ENCODE measurements at places on chromosomes 1 and 21. TPM values are rescaled to one million over a fixed set of nuclear protein-coding genes. Genes with fewer than 3 reads are reported as not detected.
A peak's percentile ranks its signal among the peaks of the same experiment; 100 is the strongest.

GRCh38 chr21:29423099-29423870 lies 124.6 kb downstream of the BACH1 start:
- H3K4me1 ChIP-seq, result no peaks in the 10 kb centered on the region
- H3K27me3 ChIP-seq, result no peaks in the 10 kb centered on the region
- no peak for DNase-seq
- no peak overlapping the region for H3K27ac ChIP-seq

DNA sequence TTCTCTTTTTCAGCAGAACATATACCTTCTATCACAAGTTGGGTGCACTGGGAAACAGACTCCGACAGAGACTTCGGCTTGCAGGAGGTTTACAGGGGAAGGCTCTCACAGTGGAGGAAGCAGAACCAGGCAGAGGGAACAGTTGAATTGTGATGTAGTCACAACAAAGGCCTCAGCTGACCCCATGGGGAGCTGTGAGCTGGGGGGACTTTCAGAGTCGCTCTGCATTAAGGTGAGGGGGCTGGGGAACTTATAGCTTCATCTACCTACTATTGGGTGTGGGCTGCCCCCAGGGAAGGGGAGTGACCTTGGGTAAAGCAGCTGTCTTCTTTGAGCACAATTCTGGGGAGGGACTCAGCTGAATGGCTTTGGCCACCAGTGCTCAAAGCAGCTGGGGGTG lies 94.9 kb upstream of the POU3F1 start:
- no peaks in the 10 kb centered on the region for H3K36me3 ChIP-seq
- no peaks in the 10 kb centered on the region for H3K4me1 ChIP-seq
- no peak for DNase-seq
- H3K27ac ChIP-seq, result no peak overlapping the region
- H3K27me3 ChIP-seq, result peaks cover 56% of the 10 kb centered on the region
- no peak overlapping the region for H3K4me3 ChIP-seq

DNA sequence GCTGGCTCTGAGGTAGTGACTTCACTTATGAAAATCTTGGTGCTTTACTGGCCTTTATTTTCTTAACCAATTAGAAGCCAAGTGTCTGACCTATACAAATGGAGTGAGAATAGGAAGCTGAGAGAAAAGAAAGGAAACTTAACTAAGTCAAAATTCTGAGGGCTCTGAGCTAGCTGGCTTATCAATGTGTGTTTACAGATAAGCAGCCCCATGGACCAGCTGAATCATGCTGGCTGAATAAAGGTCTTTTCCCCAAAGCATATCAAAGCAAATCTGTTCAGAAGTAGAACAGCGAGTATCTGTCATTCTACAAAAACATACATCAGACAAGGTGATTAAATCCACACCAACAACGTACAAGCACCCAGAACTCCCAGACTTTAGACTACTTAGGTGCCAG lies 117.2 kb downstream of the BRINP2 start:
- no peak overlapping the region for H3K27ac ChIP-seq
- no peaks in the 10 kb centered on the region for H3K4me1 ChIP-seq
- no peaks in the 10 kb centered on the region for H3K36me3 ChIP-seq
- no peak for DNase-seq

GRCh38 chr1:39501666-39502065 lies 10.2 kb downstream of the BMP8A start:
- H3K4me1 ChIP-seq, result no peaks in the 10 kb centered on the region
- H3K4me3 ChIP-seq, result no peak overlapping the region
- H3K27me3 ChIP-seq, result peaks cover 10% of the 10 kb centered on the region
- H3K36me3 ChIP-seq, result no peaks in the 10 kb centered on the region

DNA sequence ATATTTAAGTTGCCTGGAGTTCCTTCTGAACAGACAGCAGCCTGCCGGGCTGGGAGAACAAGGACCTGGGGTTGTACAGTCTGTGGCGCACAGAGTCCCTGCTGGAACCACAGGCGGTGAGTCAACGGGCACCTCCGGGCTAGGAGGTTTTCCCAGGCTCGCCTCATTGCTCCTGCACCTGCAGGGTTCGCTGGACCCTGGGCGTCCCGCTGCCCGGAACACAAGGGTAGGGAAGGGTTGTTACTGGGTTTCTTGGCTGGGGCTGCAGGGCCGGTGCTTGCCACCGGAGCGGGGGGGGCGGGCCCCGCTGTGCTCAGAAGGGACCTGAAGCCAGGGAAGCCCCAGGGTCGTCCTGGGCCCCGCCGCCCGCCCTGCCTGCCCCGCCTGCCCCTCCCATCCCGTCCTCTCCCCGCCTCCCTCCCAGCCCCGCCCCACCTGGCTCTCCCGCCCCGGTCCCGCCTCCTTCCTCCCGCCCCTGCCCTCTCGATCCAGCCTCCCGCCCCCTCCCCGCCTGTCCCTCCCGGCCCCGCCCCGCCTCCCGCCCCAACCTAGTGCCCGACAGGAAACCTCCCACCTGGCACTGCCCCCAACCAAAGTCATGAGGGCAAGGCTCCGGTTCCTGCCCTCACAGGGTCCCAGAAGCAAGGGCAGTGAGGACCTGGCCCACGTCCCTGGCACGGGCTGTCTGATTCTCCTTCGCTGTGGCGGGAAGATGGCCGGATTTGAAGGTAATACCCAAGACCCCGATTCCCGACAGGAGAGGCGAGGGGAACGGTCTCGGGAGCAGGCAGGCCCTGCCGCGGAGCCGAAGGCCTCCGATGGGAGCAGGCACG lies 6.8 kb downstream of the JMJD4 start:
- DNase-seq, result peak; percentile 80
- peak overlapping the region; percentile 87 for H3K4me3 ChIP-seq
- peaks cover 8% of the 10 kb centered on the region for H3K36me3 ChIP-seq
- H3K4me1 ChIP-seq, result peaks cover 17% of the 10 kb centered on the region

DNA sequence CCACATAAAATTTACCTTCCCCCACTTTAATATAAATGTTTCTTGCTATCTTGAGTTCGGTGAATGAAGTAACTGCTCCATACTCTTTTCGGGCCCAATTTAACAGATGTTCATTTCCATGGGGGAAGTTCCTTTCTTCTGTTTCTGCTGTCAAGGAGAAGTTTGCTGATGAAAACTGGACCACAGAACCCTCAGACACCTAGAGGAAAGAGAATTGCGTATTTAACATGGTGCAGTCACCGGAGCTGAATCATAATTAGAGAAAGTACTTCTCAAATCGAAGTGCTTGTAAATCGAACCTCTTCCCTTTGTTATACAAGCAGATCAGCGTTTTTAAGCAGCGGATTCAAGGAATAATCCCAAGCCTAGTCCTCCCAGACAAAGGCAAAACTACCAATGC lies 151.2 kb downstream of the TGFBR3 start:
- peaks cover 42% of the 10 kb centered on the region for H3K4me1 ChIP-seq
- H3K4me3 ChIP-seq, result no peak overlapping the region
- no peak overlapping the region for H3K27ac ChIP-seq
- H3K36me3 ChIP-seq, result peaks cover 24% of the 10 kb centered on the region

DNA sequence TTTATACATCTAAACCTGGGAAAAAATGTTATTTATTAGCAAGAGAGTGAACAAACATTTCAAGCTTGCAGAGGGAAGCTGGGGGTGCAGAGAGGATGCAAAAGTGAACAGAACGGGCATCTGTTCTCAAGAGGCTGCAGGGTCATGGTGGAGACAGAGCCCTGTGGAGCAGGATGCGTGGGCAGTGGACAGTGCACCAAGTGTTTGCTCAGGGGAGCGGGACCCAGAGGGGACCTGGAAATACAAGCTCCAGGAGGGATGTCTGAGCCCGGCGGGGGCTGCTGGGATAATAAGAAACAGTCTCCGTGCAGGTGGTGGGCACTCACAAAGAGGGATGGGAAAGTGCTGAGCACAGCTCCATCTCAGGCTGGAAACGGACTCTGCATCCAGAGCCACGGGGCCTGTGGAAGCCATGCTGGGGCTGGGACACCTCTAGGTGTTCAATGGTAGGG lies 105.3 kb upstream of the SLC45A1 start:
- peaks cover 2% of the 10 kb centered on the region for H3K36me3 ChIP-seq
- no peak for DNase-seq
- peaks cover 26% of the 10 kb centered on the region for H3K27me3 ChIP-seq
- H3K4me1 ChIP-seq, result peaks cover 26% of the 10 kb centered on the region
- H3K27ac ChIP-seq, result peak overlapping the region; percentile 58

DNA sequence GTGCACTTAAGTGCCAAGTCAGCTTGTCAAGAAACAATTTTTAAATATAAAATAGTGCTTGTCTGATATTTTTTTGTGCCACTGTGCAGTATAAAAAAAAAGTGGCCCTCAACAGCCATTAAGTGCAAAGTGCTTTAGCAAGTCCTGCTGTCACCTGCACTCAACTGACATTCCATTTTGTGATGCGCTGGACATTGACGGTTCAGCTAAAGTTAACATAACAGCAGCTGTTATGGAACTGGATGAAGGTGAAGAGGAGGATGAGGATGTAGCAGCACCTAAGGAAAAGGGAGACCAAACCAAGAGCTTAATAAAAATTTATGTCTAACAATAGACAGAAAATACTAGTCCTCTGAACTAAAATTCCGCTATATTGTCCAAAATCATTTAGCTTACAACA lies 7.3 kb upstream of the RBM34 start:
- no peaks in the 10 kb centered on the region for H3K27me3 ChIP-seq
- H3K27ac ChIP-seq, result no peak overlapping the region
- DNase-seq, result peak; percentile 54
- H3K36me3 ChIP-seq, result peaks cover 39% of the 10 kb centered on the region

- no peaks in the 10 kb centered on the region for H3K27me3 ChIP-seq
- H3K4me1 ChIP-seq, result no peaks in the 10 kb centered on the region
- DNase-seq, result no peak
- H3K4me3 ChIP-seq, result no peak overlapping the region
- no peak overlapping the region for H3K27ac ChIP-seq
- no peaks in the 10 kb centered on the region for H3K36me3 ChIP-seq
Observed at GRCh38 chr21:34761758-34762330, 93.0 kb downstream of the CLIC6 start.

DNA sequence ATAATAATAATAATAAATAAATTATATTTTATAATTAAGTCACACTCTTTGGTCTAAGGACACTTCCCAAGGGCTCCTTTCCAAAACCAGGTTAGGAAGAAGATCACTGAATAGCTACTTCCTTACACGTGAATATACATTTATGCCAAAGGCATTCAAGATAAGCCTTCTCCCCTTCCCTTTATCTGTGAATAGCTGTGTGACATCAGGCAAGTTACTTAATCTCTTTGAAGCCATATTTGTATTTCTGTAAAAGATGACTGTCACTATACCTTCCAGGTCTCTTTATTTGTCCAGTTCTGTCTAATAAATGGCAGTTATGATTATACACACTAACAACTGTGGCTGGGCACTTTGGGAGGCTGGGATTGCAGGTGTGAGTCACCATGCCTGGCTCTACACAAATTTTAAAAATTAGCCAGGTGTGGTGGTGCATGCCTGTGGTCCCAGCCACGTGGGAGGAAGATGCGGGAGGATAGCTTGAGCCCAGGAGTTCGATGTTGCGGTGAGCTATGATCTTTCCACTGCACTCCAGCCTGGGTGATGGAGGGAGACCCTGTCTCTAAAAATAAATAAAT lies 5.5 kb upstream of the RNF11 start:
- no peak overlapping the region for H3K27ac ChIP-seq
- H3K4me1 ChIP-seq, result peaks cover 12% of the 10 kb centered on the region
- no peak for DNase-seq
- no peak overlapping the region for H3K4me3 ChIP-seq

DNA sequence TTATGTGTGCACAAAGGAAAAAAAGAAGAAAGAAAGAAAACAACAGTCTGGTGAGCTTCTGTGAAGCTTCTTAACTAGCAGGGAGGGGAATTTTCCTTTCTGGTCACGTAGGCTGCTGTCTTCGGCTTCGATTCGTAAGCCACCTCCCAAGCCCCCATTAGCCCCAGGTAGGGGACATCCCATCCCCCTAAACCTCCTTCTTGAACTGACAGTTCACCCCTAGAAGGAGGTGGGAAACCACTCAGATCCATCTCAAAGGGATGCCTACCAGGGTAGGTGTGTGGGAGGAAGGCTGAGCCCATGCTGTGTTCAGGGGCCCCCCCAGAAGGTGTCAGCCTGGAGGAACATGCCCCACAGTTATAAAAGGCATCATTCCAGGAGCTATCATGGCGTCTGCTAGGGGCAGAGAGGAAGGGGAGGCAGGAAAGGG lies 25.8 kb downstream of the CD247 start:
- H3K4me1 ChIP-seq, result peaks cover 84% of the 10 kb centered on the region
- H3K4me3 ChIP-seq, result peak overlapping the region; percentile 79
- peak; percentile 79 for DNase-seq
- H3K27me3 ChIP-seq, result no peaks in the 10 kb centered on the region
- H3K27ac ChIP-seq, result peak overlapping the region; percentile 94

DNA sequence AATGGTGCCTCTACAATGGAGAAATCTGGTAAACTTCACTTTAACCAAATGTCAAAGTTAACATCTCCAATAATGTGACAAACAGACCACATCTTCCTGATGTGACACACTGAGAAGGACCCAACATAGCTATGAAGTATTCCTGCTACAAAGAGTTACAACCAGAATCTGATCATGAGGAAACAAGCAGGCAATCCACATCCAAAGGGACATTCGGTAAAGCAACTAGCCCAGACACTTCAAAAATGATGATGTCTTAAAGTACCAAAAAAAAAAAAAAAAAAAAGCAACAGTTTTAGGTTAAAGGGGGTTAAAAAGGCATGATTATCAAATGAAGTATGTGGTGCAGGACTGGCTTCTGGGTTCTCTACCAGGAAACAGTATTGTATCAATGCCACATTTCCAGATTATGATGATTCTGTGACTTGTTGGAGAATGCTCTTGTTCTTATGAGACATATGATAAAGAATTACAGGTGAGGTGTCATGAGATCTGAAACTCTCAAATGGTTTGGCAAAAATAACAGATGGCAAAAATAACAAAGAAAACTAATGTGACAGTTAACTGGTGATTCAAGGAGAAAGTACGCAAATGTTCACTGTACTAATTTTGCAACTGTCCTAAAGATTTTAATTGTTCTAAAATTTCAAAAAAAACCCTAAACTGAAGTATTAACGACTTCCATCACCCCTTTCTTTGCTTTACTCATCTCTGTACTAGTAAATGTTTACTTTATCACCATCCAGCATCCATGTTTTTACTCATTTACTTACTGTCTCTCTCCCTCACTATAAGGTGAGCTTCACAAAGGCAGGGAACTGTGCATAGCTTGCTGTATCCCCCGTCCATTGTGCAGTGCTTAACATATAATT lies 2.8 kb downstream of the CD58 start:
- no peaks in the 10 kb centered on the region for H3K27me3 ChIP-seq
- H3K27ac ChIP-seq, result peak overlapping the region; percentile 88
- H3K4me1 ChIP-seq, result peaks cover 63% of the 10 kb centered on the region

GRCh38 chr1:8002921-8003320 lies 23.2 kb downstream of the ERRFI1 start:
- no peak overlapping the region for H3K4me3 ChIP-seq
- DNase-seq, result no peak
- H3K36me3 ChIP-seq, result peaks cover under 1% of the 10 kb centered on the region
- no peak overlapping the region for H3K27ac ChIP-seq

- no peaks in the 10 kb centered on the region for H3K27me3 ChIP-seq
- H3K36me3 ChIP-seq, result peaks cover 29% of the 10 kb centered on the region
- H3K4me1 ChIP-seq, result peaks cover 50% of the 10 kb centered on the region
- H3K27ac ChIP-seq, result peak overlapping the region; percentile 94
- peak overlapping the region; percentile 99 for H3K4me3 ChIP-seq
Observed at GRCh38 chr1:155004352-155005075, 1.9 kb downstream of the ZBTB7B start.

The ZNF648 gene
- total RNA-seq, result not detected

The OR2L8 gene
- total RNA-seq, result not detected

The TRIM67 gene
- total RNA-seq, result not detected

Measured in activated CD4-positive, alpha-beta T cell treated with anti-CD3 and anti-CD28 coated beads, Interleukin-2, amount 10 ng/mL, durations not matched to agents 24 days and 14 days (primary cell).